NCI-H524 treated with DMSO at 0.1 percent for 48 hours (cell line): ENCODE measurements at places on chromosomes 16 and 17.

DNA sequence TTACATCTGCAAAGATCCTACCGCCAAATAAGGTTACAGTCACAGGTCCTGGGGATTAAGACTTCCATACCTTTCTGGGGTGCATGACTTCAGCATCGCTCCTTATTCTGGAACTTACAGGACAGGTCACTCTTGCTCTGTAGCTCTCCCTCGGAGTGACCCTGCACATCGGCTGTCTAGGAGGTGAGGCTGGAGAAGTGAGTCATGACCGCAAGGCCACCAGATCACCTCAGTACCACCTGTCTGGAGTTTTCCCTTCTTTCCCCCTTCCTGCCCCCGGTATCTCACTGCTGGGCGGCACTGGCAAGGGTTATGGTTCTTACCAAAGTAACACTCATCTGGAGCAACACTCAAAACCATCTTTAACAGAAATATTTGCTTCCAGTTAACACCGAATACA lies 374.8 kb downstream of the SLC39A11 start:
- DNase-seq: no peak

GRCh38 chr16:48498769-48499631 lies 111.0 kb downstream of the N4BP1 start:
- no peak for DNase-seq

GRCh38 chr16:88983165-88983564 lies 6.2 kb upstream of the CBFA2T3 start:
- no peak for DNase-seq

DNA sequence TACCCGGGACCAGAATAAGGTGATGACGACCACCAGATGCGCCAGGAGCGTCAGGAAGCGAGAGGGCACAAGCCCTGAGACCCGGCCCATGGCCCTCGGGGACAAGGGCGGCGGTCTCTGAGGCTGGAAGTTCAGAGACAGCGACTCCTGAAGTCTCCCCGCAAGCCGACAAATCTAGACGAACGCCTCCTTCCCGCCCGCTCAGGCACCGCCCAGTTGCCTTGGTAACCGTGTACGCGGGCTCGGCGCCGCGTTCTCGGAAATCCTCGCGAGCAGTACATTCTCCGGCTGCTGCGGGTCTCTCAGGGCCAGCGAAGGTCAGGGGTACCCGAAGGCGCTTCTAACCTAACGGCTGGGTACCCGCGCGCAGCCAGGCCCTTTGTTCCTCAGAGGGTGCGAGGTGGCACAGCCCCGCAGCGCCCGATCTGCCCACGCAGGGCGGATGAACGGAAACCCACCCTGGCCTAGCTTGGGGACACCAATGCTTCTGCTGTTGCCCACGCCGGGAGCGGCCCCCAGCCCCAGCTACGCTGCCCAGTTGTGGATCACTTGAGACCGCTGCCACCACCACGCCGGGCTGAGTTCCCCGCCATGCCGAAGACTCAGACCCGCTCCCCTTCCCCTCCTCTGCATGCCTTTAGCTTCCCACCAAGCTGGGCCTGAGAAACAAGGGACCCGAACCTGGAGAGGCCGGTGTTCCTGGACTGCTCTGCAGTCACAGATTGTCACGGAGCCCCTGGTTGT lies at the start of gene TMEM107:
TSS of gene TMEM107 (minus strand) at position 184 of the 744 bp plus-strand sequence. CDS start at position 90, 94 bp downstream.
- no peak for DNase-seq

- no peak for DNase-seq
Observed at GRCh38 chr17:66548158-66548557, 245.7 kb downstream of the PRKCA start.

DNA sequence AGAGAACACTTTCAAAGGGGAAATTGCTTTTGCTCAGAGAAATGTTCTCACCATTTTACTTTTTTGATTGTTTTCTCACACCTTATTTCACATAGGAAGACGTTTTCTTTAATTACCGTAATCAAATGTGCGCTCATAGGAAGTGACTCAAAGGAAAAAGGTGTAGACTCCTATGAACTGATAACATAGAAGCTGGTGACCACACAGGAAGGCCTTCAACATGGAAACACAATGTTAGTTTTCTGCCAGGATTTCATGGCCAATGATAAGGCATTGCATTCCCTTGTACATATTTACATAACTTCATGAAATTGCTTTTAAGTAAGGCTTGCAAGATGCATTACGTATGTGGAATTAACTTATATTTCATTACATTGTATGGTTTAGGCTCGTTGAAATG lies 40.9 kb upstream of the KCNJ16 start:
- no peak for DNase-seq
